ENCODE measurements at places on chromosomes 3 and 15.
A peak's percentile ranks its signal among the peaks of the same experiment; 100 is the strongest.

DNA sequence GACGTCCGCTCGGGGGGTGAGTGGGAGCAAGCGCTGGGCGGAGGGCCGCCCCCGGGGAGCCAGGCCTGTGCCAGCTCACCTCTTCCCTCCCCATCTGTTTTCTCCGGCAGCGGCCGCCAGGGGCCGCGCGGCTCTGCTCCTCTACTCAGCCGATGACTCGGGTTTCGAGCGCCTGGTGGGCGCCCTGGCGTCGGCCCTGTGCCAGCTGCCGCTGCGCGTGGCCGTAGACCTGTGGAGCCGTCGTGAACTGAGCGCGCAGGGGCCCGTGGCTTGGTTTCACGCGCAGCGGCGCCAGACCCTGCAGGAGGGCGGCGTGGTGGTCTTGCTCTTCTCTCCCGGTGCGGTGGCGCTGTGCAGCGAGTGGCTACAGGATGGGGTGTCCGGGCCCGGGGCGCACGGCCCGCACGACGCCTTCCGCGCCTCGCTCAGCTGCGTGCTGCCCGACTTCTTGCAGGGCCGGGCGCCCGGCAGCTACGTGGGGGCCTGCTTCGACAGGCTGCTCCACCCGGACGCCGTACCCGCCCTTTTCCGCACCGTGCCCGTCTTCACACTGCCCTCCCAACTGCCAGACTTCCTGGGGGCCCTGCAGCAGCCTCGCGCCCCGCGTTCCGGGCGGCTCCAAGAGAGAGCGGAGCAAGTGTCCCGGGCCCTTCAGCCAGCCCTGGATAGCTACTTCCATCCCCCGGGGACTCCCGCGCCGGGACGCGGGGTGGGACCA, 632 bp upstream of the CRELD1 start:
- peak; percentile 96 for DNase-seq

GRCh38 chr3:25520926-25521559, 93.0 kb downstream of the RARB start:
- DNase-seq, result no peak

- DNase-seq, result no peak
These were observed 122.1 kb upstream of the IQSEC1 start for GRCh38 chr3:13195374-13195773.

DNA sequence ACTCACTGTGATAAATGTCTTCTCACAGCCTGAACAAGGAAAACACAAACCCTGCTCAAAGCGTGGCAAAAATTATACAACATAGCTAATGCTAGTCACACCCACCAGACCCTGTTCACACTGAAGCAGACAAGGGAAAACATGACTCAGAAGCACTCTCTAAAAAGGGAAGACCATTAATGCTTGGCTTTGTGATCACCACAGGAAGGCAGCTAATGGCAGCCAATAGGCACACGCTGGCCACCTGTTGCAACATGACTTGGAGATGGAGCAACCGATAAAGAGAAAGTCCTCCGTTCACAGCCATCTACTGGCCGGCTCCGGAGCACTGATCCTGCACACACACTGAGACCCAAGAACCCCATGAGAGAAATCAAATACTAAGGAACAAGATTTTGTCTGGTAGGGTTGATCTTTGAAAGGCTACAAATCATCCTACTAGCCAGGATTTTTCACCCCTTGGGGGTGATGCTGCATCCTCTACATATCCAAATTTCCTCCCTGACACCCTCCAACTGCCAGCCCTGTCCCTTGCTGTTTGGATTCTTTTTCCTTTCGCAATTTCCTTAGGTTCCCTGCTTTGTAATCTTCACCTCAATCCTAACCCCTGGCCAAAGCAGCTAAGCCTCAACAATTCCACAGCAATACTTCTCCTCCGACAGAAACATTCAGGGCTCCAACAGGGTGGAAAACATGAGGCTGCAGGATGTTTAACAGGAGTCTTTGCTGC, 3.2 kb downstream of the ZXDC start:
- peak; percentile 95 for DNase-seq

GRCh38 chr3:168933614-168934013, 729.9 kb downstream of the MECOM start:
- no peak for DNase-seq

- DNase-seq, result no peak
These were observed 1.9 kb downstream of the CBLB start for GRCh38 chr3:105866656-105867653.

GRCh38 chr3:183534249-183534648, 21.3 kb downstream of the KLHL6 start:
- no peak for DNase-seq

GRCh38 chr15:88902221-88902835, 7.0 kb upstream of the HAPLN3 start:
- DNase-seq, result peak; percentile 2

DNA sequence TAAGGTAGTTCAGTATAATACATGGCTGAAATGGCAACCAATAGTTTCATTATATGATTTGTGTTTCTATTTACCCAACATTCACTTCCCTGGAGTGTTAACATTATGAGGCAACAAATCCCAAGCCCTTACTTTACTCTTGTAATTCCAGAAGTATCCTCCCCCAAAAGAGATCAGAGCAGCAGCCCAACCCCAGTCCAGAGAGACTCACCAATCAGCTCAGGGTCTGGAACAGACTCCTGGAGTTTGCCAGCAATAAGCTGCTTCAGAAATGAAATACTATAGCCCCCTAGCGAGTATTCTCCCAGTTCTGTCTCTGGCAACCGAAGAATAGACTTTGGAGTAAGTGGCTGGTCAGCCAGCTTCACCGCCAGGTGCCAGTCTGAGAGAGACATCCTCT, 2.5 kb downstream of the UBL7 start:
- no peak for DNase-seq

All from ascending aorta (tissue), 2 donors.